T-cell (primary cell): ENCODE measurements at places on chromosomes 11 and 22.

GRCh38 chr22:26033071-26033470, 136.2 kb upstream of the SEZ6L start:
- DNase-seq, result no peak

DNA sequence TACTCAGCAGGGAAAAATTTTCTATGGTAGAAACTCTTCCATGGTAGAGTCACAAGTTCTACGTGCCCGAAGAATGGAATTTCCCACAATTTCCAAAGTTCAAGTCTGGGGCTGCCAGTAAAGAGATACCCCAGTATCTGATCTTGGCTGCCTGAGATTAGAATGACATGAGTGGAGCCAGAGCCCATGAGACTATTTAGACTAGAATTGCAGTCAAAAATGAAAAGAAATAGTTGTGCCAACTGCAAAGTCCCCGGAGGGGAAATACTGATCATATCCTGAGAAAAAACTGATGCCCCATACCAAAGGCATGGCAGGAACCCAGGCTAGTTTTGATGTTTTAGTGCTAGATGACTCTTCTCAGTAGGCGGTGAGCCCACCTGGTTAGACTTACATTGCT, 11.2 kb downstream of the MAJIN start:
- DNase-seq, result no peak

DNA sequence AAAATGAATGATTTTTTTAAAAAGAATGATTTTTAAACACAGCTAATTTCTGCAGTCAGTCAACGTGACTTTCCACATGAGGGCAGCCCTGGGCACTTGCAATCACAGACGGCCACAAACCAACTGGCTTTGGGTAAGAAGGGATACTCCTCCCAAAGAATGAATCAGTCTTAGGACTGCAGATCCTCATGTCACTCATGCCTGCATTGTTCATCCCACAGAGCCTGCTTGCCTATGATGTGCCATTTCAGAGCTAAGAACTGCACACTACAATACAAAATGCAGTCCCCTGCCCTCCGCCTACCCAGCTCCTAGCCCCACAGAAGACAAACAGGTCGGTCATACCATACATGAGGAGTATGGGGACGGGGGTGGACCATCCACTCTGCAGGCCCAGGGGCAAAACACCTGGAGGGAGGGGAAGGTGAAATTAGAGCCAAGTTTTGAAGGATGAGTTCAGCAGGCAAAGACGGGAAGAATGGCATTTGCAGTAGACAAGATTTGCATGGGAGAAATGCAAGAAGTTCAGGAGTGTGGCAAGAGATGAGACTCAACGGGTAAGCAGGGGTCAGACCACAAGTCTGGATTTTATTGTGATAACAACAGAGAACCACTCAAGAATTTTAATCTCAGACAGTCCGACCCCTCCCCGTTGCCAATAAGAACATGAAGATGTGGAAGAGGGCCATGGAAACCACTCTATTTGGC, 24.7 kb downstream of the PACSIN2 start:
- no peak for DNase-seq

- no peak for DNase-seq
Measured at GRCh38 chr11:33179348-33179803, 18.1 kb upstream of the CSTF3 start.

DNA sequence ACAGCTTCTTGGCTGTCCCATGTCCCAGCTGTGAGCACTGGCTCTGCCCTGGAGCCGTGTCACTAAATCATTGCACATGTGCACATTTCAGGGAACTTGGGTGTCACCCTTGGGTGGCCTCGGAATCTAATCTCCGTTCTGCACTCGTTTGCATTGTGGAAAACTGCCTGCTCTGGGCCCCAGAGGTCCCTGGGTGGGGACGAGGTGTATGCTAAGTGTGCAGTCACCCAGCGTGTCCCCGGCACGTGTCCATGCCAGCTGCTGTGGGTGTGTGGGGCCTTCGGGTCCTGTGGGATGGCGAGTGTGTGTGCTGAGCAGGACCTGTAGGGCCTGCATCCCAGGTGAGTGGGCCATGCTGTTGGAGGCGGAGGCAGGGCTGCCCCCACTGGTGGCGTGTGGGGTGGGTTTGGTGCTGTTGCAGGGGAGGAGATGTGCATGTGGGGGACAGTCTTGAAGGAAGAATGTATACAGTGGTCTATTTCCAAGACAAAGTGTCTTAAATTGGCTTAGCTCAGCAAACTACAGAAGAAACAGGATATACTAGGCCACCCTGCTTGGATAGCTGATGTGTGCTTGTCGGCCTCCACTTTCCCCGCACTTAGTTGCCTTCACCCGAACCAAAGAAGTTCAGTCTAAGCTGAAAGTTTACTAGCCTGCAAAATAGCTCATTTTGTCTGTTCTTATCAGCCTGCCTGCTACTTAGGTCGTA, 14.6 kb downstream of the TANGO2 start:
- DNase-seq, result no peak

- no peak for DNase-seq
Measured at GRCh38 chr11:109606256-109606655, 184.3 kb downstream of the C11orf87 start.

- peak; percentile 46 for DNase-seq
Measured at GRCh38 chr11:75429902-75430713, 2.9 kb downstream of the KLHL35 start.

DNA sequence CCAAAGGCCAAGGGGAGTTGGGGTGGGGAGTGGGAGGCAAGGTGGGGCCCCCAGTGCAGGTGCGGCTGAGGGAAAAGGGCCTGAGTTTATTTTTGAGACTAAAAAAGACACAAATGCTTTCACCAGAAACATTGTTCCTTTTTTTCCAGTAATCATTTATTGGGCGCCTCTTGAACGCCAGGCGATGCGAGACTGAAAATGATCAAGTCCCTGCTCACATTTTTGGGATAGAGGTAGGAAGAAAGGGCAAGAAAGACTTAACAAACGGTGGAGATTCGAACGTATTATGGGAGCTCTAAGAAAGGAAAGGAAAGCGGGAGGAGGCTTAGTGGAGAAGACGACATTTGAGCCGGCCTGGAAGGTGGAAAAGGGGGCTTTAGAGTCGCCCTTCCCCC, 796 bp upstream of the SF3B2 start:
- DNase-seq, result no peak
